ENCODE measurements at places on chromosomes 3 and 15.
A peak's percentile ranks its signal among the peaks of the same experiment; 100 is the strongest.

GRCh38 chr3:70880421-70880820 is 568.0 kb upstream of the MDFIC2 start:
- DNase-seq: no peak

DNA sequence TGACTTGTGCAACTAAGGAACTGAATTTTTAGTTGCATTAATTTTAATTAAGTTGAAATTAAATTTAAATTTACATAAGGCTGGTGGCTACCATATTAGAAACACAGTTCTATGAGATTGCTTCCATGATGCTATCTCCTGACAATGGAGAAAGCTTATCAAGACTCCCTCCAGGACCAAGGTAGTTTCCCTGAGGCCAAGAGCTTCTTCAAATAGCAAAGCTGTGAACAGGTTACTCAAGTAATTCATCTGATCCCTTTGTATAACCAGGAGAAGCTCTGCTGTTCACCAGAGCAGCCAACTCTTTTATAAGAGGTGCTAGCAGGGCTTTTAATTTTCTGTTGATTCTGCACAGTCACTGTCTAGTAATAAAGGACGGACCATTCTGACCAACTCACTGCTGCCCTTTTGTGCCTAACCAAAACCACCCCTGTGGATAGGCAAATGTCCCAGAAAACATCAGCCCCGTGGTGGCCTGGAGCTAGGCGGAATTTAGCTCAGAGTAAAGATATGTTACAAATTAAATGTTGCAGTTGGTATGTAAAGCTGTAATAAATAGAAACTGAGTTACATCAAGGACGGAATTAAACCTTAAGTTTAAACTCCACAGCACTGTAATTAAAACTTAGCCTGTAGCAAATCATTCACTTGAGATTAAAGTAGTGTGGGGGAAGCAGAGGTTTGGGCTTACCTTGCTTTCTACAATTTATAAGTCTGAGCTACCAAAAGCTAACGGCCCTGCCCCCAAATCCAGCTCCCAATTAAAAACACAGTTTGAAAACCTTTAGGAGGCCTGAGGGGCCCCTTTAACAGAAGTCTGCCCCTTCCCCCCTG is 55.6 kb upstream of the LRTM1 start:
- no peak for DNase-seq

DNA sequence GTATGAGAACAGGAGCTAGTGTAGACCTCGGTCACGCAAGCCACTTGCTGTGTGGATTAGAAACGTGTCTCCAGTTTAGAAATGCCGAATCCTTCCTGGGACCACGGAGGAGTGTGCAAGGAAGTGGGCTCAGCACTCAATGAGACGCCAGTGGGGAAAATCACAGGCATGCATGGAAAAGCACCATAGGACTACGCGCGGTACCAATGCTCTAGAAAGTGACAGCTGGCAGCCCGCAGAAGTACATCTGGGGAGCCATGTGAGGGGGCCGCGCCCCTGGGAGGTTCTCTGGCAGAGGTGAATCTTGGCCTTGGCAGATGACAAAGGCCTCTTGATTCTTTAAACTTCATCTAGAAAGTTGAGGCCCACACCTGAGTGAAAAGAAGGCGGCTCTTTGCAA is 99.3 kb downstream of the LRRK1 start:
- DNase-seq: no peak

DNA sequence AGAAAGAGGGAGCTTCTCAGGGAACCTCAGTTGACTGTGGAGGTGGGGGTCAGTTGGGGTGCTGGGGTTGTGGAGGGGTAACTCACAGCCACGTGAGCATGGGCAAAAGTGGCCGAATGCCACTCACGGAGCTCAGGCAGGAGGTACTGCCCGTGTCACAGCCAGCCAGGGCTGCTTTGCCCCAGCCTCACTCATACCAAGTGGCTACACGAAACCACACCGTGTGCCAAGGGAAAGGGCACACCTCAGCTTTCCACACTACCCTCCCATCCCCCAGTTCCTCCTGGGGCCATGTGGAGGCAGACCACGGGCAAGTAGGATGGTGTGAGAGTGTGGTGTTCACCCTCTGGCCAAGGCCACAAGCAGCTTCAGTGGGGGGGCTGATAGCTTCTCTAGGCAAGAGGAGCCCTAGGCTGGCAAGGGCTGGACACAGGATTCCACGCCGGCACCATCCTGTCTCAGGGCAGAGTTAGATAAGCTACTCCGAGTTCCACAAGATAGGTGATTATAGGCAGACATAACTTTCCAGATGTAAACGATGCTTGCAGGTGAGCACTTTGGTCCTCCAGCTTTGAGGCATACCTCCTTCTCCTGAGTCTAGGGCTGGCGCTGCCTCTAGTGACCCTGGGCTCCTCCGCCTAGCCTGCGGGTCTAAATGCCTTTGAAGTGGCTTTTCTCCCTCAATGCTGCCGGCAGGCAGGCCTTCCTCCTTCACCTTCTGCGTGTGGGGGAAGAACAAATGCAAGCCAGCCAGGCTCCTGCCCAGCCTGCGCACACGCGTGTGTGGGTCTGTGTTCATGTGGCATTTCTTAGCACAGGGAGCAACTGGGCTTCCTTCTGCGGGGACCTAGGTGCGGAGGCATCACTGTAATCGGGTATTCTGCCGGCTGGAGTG is 25.0 kb downstream of the RGMA start:
- no peak for DNase-seq

DNA sequence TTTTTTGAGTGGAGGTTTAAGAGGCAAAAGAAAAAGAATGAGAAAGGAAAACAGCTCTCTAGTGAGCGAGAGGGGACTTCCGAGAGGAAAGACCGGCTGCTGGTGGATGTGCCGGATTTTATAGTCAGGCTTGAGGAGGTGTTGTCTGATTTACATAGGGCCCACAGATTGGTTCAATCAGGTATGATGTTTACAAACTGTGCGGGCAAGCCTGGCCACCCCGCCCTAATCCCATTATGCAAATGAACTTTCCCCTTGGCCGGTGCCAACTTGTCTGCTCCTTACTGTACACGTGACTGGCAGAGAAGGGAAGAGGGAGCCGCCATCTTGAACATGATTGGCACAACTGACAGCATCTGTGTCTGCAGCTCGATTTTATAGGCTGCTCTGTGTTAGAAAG is 44.7 kb downstream of the FAM43A start:
- no peak for DNase-seq

- DNase-seq: no peak
These were observed 23.4 kb upstream of the CHCHD6 start for GRCh38 chr3:126680667-126681055.

- DNase-seq: no peak
These were observed 19.9 kb downstream of the KLF13 start for GRCh38 chr15:31346367-31347066.

DNA sequence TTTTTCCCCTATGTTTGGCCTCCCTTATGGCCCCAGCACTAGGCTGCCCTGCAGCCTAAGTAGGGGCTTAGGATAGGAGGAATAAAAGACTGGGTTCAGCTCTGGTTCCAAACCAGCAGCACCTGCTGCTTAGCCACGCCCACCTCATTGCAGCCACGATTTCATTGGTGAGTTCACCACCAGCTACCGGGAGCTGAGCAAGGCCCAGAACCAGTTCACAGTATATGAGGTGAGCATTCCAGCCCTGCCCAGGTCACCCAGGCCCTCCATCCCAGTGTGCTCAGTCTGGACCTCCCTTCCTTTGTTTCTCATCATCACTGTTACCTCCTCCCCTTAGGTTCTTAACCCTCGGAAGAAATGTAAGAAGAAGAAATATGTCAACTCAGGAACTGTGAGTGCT is 11.5 kb downstream of the CPNE9 start:
- no peak for DNase-seq

DNA sequence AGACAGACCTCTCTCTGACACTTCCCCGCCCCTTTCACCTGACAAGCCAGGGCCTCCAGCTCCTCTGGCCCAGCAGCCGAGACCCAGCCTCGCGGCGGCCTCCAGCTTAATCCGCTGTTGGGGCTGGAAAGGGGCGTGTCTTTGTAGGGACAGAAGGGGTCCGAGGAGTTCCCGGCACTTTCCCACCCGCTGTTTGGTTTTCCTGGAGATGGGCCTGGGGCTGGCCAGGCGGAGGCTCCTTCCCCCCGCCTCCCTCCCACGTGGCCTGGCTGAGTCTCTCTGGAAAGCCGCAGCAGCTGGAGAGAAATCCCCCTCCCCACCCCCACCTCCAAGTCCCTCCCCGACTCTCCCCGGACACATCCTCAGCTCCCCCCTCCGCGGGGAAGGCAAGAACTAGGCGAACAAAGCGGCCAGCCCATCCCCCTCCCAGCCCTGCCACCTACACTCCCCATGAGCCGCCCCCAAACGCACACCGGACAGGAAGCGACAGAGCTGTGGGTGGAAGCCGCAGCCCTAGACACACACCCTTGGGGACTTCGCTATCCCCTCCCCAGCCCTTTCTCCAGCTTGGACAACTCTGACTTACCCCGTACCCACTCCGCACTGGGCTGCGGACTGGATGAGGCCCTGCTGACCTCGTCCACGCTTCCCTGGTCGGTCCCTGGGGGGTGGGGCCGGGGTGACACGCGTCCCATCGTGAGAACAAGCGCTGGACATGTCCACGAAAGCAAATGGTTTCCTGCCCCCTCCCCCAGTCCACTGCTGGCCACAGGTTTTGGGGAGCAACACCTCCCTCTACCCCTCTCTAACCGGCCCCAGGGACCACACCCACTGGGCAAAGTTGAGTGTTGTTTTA is 1.2 kb downstream of the IGDCC4 start:
- no peak for DNase-seq

GRCh38 chr3:107753976-107754375 is 231.2 kb downstream of the BBX start:
- no peak for DNase-seq

GRCh38 chr3:52330194-52330805 is 14.2 kb downstream of the DNAH1 start:
- no peak for DNase-seq

DNA sequence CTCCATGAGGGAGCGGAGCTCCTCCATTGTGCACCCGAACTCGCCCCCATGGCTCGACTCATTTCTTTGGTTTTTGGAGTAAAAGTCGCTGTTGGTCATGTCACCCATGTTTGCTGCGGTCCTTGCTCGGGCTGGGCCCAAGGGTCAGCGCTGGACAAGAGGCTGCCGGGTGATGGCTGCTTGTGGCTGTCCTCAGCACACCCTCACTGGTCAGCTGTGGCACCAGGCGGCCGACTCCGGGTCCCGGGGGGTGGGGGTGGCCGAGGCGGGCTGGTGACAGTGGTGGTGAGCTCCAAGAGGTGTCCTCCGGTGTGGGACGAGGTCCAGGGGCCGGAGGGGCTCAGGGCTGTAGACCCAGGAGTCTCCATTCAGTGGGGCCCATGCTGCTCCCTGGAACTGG is 56.0 kb downstream of the ATP2B2 start:
- DNase-seq: no peak

DNA sequence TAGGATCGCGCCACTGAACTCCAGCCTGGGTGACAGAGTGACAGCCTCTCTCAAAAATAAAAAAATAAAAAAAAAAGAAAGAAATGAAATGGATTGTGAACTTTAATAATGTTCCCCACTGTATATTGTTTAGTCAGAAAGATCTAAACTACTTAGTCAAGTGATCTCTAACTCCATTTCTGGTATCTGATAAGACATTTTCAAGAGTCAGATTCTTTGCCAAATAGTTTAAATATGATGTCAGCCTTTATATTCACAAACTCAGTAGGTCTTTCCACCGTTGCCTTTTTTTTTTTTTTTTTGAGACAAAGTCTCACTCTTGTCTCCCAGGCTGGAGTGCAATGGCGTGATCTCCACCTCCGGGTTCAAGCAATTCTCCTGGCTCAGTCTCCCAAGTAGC is 29.0 kb upstream of the OSBPL11 start:
- DNase-seq: no peak

GRCh38 chr3:40329071-40329470 is 19.6 kb downstream of the EIF1B start:
- no peak for DNase-seq

GRCh38 chr3:117510396-117510795 is 800.8 kb downstream of the TUSC7 start:
- DNase-seq: no peak

- DNase-seq: no peak
These were observed 785.2 kb downstream of the NR2F2 start for GRCh38 chr15:97115761-97116070.

DNA sequence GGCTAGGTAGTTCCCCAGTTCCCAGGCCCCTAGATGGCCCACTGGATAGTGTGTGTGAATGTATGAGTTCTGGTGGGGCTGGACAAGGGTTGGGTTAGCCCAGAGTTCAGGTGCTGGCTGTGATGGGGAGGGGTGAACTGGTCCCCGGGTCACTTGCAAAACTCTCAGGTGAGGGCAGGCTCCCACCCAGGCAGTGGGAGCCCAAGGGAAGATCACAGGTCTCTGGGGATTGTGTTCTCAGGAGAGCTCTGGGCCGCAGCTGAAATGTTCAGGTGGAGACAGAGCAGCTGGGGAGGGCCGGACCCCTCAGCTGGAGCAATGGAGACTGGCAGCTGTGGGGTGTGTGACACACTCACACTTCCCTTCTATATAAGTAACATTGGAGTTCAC is 12.8 kb upstream of the FAM98B start:
- DNase-seq: no peak

DNA sequence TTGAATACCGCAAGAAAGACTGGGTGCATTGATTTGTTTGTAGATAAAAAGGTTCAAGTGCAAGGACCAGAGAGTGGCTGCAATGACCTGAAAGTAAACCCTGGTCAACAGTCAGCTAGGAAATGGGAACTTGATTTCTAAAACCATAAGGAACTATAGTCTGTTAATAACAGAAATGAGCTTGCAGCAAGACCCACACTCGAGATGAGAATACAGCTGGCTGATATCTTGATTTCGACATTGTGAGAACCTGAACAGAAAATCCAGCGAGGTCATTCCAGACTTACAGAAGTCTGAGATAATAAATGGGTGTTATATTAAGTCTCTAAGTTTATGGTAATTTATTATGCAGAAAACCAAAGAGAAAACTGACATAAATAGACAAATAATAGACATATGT is 177.3 kb downstream of the NFKBIZ start:
- DNase-seq: peak; percentile 87

GRCh38 chr3:138081371-138082084 is 33.9 kb downstream of the DZIP1L start:
- no peak for DNase-seq

DNA sequence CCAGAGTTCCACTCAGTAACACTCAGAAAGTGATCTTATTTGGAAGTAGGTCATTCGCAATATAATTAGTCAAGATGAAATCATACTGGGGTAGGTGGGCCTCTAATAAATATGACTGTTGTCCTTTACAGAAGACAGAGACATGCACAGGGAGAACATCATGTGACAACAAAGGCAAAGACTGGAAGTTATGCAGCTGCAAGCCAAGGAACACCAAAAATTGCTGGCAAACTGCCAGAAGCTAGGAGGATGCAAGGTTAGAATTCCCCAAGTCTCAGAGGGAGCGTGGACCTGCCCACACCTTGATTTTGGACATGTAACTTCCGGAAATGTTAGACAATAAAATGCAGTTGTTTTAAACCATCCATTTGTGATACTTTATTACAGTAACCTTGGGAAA is 471.5 kb upstream of the AGTR1 start:
- DNase-seq: no peak

- no peak for DNase-seq
These were observed 251.3 kb downstream of the CTNNB1 start for GRCh38 chr3:41450416-41451231.

All from AML-193 (cell line).